Stimulated activated CD4-positive, alpha-beta T cell treated with anti-CD3 and anti-CD28 coated beads, Interleukin-2, amount 100 ng/mL, for 4 hours (primary cell): ENCODE measurements at places on chromosomes 4 and X.

DNA sequence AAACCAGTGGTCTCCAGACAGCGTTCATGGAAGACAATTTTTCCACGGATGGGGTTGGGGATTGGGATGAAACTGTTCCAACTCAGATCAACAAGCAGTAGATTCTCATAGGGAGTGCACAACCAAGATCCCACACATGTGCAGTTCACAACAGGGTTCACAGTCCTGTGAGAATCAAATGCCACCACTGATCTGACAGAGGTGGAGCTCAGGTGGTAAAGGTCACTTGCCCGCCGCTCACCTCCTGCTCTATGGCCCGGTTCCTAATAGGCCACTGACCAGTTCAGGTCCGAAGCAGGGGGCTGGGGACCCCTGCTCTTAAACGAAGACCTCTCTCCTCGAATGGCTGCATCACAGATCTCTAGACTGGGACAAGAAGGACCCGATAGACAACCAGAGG, 4.4 kb downstream of the APBB2 start:
- DNase-seq = no peak

- DNase-seq = no peak
These were observed 56.1 kb downstream of the LANCL3 start for GRCh38 chrX:37627602-37628001.

GRCh38 chr4:2893772-2894171, 50.1 kb downstream of the ADD1 start:
- DNase-seq = no peak

GRCh38 chr4:39716356-39716755, 18.4 kb downstream of the UBE2K start:
- no peak for DNase-seq

DNA sequence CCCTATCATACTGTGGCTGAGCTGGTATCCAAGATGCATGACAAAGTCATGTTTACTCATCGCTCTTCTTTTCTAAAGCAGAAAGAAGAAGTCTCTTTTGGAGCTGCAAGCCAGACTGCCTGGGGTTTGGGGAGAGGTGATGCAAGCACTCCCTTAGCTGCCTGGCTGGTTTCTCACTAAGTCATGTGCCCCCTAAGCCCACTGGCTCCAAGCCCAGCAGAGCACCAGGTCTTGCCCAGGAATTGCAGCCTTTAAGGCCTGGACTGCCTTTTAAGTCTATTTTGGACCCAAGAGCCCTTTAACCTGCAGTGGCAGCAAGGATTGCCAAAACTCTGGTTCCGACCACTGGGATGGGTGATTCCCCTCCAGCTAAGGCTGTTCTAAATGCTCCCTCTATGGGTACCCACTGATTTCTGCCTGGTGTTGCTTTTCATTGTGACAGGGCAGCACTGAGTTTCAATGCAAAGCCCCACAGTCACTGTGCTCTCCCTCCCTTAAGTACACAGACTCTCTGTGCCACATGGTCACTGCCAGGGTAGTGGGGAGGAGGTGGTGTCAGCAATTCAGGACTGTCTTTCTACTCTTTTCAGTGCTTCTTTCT, 548.6 kb downstream of the TLL1 start:
- no peak for DNase-seq

DNA sequence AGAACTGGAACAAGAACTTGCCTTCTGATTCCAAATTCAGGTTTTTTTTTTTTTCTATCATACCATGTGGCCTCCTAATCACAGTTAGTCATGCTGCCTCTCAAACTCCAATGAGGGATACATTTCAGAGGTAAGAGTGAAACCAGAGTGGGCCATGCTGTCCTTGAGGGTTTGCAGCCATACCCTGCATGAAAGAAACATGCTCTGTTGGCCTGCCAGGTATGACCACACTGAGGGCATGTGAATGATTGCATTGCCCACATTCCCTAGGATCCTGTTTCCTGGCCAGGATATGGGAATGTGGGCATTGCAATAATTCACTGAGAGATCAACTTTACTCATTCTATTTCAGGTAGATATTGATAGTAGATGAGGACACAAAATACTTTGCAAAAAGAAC, 56.4 kb upstream of the DDIT4L start:
- no peak for DNase-seq
